AG04450 (cell line): ENCODE measurements at places on chromosomes 2 and 18.

DNA sequence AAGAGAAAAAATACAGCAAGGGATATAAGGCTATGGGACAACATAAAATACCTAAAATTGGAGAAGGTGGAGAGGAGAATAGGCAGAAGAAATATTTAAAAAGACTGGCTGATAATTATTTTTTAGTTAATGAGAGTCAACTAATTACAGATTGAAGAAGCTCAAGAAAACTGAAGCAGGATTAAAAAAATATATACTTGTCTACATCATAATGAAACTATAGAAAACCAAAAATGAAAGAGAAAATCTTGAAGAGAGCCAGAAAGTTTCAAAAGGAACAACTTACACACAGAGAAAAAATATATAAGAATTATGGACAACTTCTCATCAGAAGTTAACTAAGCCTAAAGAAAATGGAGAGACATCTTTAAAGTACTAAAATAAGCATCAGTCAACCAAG is 62.9 kb upstream of the APCDD1 start:
- DNase-seq, result no peak

- no peak for DNase-seq
Measured at GRCh38 chr2:28406276-28407096, 13.8 kb downstream of the FOSL2 start.

DNA sequence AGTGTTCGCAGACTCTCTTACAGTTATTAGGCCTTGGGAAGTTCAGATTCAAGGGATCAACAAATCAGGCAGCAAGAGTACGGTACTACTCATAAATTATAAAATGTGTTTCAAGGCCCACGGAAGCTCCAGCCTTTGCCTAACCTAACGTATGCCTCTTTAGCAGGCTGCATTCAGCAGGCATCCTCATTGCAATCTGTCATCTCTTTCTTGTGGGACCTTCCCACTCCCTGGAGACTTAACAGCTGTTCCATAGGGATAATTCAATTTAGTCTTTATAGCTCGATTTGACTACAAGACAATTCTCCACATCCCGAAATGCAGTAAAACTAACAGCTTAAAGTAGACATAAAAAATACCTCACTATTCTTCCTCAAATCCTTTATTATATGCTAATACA is 453.7 kb downstream of the CNTNAP5 start:
- no peak for DNase-seq

DNA sequence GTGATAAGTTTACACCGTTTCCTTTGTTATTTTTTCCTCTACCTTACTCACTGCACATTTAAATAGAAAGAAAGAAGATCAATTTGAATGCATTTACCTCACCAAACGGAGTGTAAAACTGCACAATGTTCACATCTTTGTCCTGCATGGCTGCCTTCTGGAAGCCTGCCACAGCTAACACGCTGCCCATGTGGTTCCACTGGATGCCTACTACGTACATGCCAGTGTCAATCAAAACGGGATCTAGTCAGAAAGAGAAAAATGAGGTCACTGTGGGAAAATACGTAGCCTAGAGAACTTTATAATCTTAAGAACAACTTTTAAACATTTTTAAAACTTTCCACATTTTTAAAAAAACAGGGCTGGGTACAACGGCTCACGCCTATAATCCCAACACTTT is 16.4 kb downstream of the WDR35 start:
- DNase-seq, result no peak

DNA sequence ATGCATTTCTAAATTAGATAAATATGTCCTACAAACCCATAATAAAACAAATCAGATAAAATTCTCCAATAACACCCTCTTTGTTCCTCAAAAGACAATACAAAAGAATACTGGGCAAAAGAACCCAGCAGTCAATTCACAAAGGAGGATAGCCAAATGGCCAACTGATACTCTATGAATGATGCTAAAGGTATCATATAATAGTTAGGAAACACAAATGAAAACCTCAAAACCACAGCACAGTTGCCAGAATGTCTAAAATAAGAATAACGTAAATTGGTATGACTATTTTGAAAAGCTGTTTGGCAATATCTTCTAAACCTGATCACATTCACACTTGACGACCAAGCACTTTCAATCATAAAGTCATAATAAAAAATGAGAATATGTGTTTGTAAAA is 315.4 kb downstream of the CDH7 start:
- no peak for DNase-seq

- DNase-seq, result no peak
Measured at GRCh38 chr2:235170016-235170415, 218.2 kb downstream of the SH3BP4 start.

DNA sequence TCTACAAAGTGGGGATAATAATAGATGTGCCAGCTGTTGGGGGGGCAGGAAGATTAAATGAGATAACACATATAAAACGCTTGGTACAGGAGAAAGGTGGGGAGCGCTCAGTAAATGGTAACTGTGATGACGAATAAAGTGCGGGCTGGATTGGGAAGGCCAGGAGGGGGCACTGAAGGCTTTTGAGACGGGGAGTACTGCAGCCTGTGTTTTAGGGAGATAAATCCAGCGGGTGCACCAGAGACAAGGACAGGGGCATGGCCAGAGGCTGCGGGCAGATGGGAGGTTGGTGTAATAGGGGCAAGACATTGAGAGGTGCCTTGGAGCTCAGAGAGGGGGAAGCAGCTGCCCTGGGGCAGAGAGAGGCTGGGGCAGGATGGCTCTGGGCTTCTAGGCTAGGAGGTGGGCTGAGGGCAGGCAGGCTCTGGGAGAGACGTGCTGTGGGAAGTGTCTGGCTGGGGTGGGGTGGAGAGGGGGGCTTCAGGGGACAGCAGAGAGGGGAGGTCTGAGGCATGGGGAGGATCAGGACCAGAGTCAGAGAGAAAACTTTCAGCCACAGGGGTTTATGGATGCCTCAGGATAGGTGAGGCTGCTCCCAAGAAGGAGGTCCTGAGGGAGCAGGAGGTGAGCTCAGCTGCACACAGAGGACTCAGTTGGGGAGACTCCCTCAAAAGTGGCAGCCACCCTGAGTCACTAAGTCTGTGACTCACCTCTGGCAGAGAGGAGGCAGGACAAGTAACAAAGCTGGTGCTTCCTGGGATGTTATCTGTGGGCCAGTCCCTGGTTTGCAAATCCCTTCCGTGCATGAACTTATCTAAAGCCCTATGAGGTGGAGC is 18.8 kb downstream of the TEX44 start:
- no peak for DNase-seq

- no peak for DNase-seq
Measured at GRCh38 chr2:174664084-174664759, 66.6 kb upstream of the WIPF1 start.

GRCh38 chr18:79400091-79400590 is 4.4 kb downstream of the NFATC1 start:
- no peak for DNase-seq

DNA sequence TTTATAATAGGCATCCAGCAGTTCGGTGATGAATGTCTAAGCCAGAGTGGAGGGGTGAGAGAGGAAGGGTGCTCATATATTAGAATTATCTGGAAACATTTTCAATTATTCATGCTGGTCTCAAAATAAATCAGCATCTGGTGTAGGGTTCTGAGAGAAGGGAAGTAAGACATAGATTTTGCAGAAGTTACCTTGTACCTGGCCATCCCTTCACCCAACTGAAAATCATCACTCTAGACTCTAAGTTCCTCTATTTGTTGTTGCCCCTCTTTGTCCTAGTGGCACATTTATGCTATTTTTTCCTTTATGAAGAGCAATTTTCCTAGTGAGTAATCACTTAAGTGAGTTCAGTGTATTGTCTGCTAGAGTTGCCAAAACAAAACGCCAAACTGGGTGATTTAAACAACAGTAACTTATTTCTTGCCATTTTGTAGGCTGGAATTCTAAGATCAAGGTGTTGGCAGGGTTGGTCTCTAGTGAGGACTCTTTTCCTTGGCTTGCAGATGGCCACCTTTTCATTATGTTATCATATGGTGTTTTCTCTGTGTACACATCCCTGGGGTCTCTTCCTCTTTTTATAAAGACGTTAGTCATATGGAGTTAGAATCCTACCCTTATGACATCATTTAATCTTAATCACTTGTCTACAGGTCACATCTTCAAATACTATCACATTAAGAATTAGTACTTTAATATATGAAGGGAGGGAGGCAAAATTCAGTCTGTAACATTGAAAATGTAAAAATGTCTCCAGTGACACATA is 129.9 kb upstream of the KLHL14 start:
- DNase-seq, result no peak

DNA sequence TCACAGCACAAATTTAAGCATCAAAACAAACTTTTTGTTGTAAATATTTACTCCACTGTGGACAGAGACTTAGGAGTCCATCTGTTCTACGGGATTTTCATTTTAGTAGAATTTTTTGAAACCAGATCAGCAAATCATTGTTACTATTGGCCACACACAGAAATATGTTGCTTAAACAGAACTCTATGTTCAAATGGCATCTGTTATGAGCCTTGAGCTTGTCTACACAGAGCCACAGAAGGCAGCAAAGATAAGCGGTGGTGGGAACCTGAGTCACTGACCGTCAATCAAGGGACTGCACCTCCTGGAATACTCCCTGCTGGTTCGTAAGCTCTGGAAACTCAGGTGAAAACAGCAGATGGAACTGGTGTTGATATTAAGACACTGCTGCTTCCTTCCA is 156.8 kb downstream of the TMEM200C start:
- DNase-seq, result no peak

- no peak for DNase-seq
Measured at GRCh38 chr2:118580651-118581050, 266.8 kb downstream of the EN1 start.

GRCh38 chr2:227503433-227504406 is 31.8 kb downstream of the AGFG1 start:
- DNase-seq, result no peak

- no peak for DNase-seq
Measured at GRCh38 chr18:43525169-43525568, 247.9 kb upstream of the SYT4 start.

DNA sequence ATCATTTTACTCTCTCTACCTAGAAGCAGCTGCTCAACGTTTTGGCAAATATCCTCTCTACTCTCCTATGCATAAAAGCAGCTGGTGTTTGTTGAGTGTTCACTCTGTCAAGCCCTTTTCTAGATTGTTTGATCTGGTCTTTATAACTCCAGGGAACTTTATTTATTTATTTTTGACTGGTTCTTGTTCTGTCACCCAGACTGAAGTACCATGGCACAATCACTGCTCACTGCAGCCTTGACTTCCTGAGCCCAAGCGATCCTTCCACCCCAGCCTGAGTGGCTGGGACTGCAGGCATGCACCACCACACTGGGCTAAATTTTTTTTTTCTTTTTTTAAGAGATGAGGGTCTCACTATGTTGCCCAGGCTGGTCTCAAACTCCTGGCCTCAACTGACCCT is 12.7 kb downstream of the CATIP start:
- DNase-seq, result no peak

DNA sequence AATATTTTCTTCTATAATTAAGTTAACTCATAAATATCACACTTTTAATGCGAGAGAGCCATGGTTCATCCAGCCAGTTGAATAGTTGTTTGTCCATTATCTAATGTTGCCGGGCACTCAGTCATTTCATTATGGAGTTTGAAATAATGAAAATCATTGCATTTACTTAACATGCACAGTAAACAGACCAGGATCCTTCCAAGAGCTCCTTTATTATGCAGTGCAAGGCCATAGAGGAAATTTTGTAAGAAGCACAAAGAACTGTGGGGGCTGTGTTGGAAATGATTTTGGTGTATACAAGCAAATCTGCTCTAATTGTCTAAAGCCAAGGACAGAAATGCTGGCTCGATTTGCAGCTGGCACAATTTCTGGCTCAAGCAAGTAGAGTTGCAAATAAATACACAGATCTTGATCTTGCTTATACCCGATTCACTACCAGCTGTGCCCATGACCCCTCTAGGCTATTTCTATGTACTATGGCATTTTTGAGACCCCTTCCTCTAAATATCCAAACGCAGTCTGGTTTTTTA is 400.3 kb upstream of the HNRNPA3 start:
- DNase-seq, result no peak

GRCh38 chr2:110121052-110121334 is 5.4 kb upstream of the MALL start:
- DNase-seq, result no peak

DNA sequence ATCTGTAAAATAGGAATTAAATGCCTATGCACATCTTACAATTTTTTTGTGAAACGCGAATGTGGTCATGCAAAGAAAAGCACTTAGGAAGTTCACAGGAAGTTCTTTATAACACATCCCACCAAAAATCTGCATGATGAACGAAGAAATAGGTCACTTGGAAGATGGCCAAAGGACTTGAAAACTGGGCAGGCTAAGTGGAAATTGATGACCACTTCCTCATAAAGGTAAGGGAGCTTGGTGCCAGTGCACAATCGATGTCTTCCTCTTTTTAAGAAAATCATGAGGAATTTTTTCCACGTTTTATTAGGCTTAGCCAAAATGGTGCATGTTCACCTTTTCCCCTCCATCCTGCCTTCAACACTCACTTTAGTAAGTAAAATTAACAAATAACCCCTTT is 8.2 kb upstream of the NT5C1B start:
- no peak for DNase-seq

DNA sequence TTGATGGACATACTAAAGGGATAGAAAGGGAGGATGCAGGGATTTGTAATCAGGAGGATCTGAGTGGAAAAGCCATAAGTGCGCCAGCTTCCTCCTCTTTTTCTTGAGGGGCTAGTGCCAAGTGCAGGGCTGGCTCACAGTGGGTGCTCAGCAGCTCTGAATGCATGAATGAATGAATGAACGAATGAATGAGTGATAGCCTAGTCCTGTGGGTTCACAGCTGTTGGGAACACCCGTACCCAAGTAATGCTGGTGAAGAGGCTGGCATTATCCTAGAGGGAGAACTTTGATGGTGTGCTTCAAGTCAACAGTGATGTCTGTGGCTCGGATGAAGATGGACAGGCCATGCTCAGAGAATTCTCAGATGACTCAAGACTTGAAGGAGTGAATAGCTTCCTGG is 108.8 kb downstream of the KCTD1 start:
- DNase-seq, result no peak

DNA sequence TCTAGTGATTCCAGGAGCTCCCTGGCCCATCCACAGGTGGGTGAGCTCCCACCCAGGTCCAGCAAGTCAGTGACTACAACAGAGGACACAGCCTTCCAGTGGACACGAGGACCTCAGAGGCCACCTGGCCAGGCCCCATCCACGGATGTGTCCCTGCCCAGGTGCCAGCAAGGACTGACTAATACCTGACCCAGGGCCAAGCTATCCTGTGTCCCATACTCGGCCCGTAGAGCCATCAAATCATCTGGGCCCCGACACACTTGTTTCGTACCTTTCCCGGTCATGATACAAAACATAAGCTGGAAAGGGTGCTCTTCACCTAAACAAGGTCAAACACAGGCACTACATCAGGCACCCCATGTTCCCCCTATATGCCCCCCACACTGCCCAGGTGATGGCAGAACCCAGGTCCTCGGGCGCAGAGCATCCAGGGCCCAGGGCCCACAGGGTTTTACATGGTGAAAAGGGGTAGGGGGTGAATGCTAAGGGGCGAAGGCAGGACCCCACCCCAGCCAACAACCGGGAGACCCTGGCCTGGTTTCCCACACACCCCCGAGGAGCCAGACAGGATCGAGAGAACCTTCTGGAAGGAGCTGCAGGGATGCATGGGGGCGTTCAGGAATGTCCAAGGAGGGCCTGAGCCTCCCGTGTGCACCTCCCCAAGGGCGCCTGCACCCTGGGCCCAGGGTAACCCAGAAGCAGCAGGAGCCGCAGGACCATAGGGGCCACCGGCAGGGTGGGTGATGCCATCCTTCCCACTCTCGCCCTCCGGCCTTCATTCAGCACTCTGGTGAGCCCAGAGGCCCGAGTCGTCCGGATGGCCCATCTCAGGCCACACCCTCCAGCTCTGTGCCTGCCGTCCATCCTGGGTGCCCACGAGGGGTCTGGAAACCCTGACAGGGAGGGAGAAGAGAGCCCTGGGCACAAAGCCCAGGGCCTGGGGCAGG is 94.3 kb downstream of the HDAC4 start:
- DNase-seq, result no peak

- peak; percentile 55 for DNase-seq
Measured at GRCh38 chr2:187842978-187843847, 289.0 kb upstream of the TFPI start.
